Nasal cavity respiratory epithelium epithelial cell of viscerocranial mucosa (primary cell): ENCODE measurements at places on chromosomes 11 and 22. TPM values are rescaled to one million over a fixed set of nuclear protein-coding genes. Genes with fewer than 3 reads are reported as not detected.

The BANF1 gene
- total RNA-seq, result 13.2 and 17.8 TPM in 2 replicates

The TIMP3 gene
- 23.9 and 93.3 TPM in 2 replicates for total RNA-seq

The CHRDL2 gene
- not detected in 2 replicates for total RNA-seq

The CAPN1 gene
- 130 and 324 TPM in 2 replicates for total RNA-seq

The SCARF2 gene
- total RNA-seq, result 0.57 and 0.68 TPM in 2 replicates

The SPI1 gene
- not detected in 2 replicates for total RNA-seq

The DNAJB7 gene
- not detected in 2 replicates for total RNA-seq

The LIF gene
- 0.68 and 6.1 TPM in 2 replicates for total RNA-seq

The TRIM49 gene
- not detected in 2 replicates for total RNA-seq

The SNX32 gene
- total RNA-seq, result 0.68 and 1.2 TPM in 2 replicates

The P4HA3 gene
- total RNA-seq, result 0.21 TPM in 1 of 2 replicates, not detected in the other

The GTSE1 gene
- total RNA-seq, result under 0.01 TPM in 2 replicates

The OR5D18 gene
- not detected in 2 replicates for total RNA-seq

The GSTT2B gene
- total RNA-seq, result 0.21 and 0.34 TPM in 2 replicates
